CD4-positive, CD25-positive, alpha-beta regulatory T cell (primary cell): ENCODE measurements at places on chromosomes 6 and 20. TPM values are rescaled to one million over a fixed set of nuclear protein-coding genes. Genes with fewer than 3 reads are reported as not detected.

- no peak for DNase-seq
Measured at GRCh38 chr6:112833581-112834131, 486.5 kb downstream of the RFPL4B start.

DNA sequence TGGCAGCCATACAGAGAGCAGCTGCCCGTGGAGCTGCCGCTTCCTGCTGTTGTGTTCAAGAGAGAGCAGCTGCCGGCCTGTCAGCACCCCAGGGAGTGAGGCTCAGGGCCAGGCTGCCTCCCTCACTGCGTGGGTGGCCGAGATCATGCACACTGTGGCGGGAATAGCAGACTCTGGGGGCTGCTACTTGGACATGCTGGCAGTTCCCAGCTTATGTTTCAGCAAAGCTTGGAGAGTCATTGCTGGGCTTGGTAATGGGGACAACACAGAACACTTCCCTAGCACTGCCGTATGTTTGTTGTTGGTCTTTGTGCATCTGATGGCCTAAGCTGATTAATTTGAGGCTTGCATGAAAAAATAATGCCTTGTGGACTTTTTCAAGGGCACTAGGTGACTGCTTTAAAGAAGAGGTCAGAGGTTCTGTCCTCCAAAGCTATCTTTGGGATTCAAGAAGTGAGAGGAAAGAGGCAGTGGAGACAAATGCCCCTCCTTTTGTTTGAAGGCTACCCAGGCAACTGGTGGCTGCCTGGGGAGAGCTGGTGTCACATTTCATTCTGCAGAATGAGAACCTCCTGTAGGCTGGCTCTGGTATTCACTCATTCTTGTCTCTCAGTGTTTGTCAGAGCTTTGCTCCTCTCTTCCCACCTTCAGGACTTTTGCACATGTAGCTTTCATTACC, 18.8 kb downstream of the MRAP2 start:
- DNase-seq: no peak

- no peak for DNase-seq
Measured at GRCh38 chr20:44596010-44596409, 13.6 kb downstream of the PKIG start.

GRCh38 chr6:81601918-81602317, 150.6 kb downstream of the TENT5A start:
- no peak for DNase-seq

GRCh38 chr6:66344796-66345195, 637.8 kb upstream of the EYS start:
- no peak for DNase-seq

- peak; percentile 25 for DNase-seq
Measured at GRCh38 chr20:29443819-29444218, 1813.6 kb upstream of the DEFB115 start.

DNA sequence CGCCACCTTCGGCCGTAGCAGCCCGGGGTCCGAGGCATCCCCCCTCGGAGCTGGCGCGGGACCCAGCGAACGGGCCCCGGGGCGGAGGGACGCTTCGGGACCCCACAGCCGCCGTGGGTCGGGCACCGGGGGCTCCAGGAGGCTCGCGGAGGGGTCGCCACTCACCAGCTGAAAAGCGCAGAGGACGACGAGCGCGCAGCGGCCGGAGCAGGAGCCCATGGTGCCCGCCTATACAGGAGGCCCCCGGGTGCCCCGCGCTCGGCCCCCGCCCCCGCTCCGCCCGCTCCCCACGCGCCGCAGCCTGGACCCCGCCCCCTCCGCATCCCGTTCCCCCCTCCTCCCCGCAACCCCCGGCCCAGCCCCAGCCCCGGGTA, at the start of gene NKAIN4:
Gene NKAIN4, minus strand, starts transcription at position 232 of the 374 bp plus-strand sequence. Its CDS starts 13 bp downstream, at position 219.
- no peak for DNase-seq

Gene LHFPL5
- total RNA-seq: not detected

Gene PSMB8
- total RNA-seq: 185 TPM

Gene TXLNB
- 0.47 TPM for total RNA-seq

GRCh38 chr20:63008541-63009044, 1.8 kb upstream of the BHLHE23 start:
- no peak for DNase-seq

Gene TFAP2B
- total RNA-seq: not detected

Gene HAO1
- not detected for total RNA-seq

GRCh38 chr20:16069389-16070010, 503.7 kb downstream of the KIF16B start:
- no peak for DNase-seq

DNA sequence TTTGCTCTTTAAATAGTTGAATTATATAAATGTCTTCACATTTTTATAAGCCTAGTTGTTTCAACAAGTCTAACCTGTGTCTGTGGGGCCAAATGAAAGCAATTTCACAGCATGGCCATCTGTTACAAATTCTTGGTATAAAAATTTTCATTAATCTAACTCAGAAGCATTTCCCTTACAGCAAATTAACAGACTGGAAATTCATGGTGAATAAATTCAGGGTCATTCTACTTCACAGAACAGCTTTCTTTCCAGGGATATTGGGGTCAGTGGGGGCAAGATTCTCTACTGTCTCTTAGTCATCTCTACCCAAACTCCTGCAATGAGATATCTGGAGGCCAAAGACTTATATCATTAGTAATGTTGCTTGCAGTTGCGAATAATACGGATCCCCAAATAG, 352.1 kb downstream of the MMUT start:
- no peak for DNase-seq

GRCh38 chr6:90040931-90041330, 146.7 kb downstream of the GJA10 start:
- no peak for DNase-seq

Gene VSX1
- total RNA-seq: not detected

- no peak for DNase-seq
Measured at GRCh38 chr20:41540918-41541317, 77.3 kb downstream of the CHD6 start.

- DNase-seq: no peak
Measured at GRCh38 chr6:23635150-23635549, 490.9 kb upstream of the NRSN1 start.

GRCh38 chr6:89873721-89874120, 20.5 kb upstream of the GJA10 start:
- DNase-seq: no peak

DNA sequence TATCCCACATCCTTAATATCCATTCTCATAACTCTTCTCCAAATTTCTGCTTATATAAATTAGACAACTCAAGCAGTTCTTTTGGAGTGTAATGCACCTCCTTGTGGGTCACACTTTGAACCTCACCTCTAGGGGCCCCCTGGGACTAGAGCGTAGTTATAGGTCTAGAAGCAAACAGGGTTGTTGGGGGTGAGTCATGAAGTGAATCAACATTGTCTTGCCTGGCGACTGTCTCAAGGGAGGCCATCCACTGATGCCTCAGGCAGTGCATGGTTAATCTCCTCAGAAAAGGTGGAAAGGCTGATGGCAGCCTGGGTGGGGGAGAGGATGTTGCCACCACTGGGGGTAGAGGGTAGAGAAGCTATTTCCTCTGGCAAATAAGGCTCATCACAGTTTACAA, 129.1 kb downstream of the TNFRSF21 start:
- no peak for DNase-seq

DNA sequence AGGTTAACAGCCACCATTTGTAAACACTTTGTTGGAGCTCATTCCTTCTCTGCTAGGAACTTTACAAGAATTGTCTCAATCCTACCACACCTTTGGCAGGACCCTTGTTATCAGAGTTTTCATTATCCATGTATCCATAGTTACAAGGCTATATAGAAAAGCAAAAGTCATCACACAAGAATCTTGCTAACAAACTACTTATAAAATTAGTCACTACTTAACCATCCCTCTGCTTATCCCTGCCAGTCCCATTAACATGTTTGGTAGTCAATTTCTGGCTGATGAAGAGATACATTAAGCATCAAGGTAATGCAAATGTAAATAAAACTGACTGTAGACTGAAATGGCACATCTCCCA, 10.4 kb downstream of the ZSWIM3 start:
- DNase-seq: no peak

DNA sequence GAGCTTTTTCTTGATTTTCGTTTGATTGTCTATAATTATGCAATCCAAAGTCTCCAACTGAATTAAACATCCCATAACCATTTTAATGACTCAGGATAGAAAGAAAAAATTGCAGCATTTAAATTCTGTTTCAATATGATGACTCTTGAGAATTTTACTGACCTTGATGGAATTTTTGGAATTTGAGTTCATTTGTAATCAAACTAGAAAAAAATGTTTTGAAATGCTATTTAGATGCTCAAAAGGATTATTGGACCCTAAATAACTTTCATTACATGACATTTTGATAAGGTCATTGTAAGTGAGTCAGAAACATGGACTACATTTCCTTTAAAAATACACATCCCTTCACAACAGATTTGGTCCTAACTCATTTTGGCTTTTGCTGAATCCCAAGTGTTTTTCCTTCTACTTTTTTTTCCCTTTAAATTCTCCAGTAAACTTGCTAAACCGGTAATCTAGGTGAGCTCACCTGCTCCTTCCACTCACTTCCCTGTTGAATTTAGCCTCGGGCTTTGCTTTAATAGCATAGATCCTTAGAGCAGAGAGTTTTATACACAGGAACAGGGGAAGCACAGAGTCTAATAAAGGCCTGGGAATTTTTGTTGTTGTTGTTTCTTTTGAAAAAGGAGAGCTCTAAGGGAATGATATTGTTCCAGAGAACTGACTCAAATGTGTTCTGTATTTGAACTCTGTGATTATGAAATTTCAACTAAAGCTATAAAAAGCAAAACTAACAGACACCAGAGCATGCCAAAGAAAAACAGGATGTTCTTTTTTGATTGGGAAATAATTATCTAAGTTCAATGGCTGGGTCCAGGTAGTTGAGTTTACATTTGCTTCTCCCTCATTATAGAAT, 1088.2 kb upstream of the CITED2 start:
- DNase-seq: no peak

GRCh38 chr6:47836046-47836445, 54.2 kb downstream of the OPN5 start:
- no peak for DNase-seq

DNA sequence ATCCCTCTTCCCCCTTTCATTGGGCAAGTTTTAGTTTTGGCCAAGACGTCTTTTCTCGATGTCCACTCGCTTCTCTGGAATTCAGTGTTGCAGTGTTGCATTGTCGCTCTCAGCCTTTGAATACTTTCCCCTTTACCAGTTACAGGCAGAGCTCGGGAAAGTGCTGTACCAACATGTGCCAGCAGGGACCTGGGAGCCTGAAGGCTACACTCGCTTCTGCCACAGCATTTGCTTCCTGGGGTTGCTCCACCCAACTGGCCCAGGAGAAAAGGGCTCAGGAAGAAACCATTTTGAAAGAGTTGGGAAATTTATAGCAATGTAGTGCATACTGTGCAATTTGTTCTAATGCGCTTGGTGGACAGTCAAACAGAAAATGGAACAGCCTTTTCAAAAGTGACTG, 78.6 kb downstream of the LINC00237 start:
- no peak for DNase-seq

DNA sequence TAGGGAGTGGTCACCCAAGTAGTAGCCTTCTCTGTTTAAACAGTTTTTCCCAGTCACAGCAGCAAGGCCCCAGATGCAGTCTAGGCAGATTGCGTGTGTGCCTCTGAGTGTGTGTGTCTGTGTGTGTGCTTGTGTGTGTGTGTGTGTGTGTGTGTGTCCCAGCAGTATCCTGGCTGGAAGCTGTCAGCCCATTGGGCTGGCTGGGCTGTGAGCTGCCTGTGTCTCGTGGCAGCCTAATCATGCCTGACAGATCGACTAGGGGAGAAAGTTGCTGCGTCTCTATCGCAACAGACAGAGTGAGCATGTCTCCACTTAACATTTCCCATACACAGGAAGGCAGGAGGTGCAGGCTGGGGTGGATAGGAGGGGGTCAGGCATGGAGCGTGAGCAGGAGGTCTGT, 42.9 kb upstream of the LRFN2 start:
- DNase-seq: no peak

GRCh38 chr6:105591053-105591452, 188.2 kb upstream of the PREP start:
- DNase-seq: peak; percentile 51

Gene L3MBTL3
- total RNA-seq: 66.4 TPM

Gene L3MBTL1
- 17.2 TPM for total RNA-seq
